Activated CD4-positive, alpha-beta T cell treated with anti-CD3 and anti-CD28 coated beads, Interleukin-2, amount 50 U/mL, for 1 hour (primary cell): ENCODE measurements at places on chromosomes 12 and 14.

- peak; percentile 94 for DNase-seq
Measured at GRCh38 chr12:118376089-118377020, at the start of gene SUDS3. TSS of gene SUDS3 (plus strand) at chr12:118376555. CDS start at chr12:118376692, 137 bp downstream.

GRCh38 chr14:99559286-99559990 is 44.6 kb downstream of the CCDC85C start:
- DNase-seq: no peak

DNA sequence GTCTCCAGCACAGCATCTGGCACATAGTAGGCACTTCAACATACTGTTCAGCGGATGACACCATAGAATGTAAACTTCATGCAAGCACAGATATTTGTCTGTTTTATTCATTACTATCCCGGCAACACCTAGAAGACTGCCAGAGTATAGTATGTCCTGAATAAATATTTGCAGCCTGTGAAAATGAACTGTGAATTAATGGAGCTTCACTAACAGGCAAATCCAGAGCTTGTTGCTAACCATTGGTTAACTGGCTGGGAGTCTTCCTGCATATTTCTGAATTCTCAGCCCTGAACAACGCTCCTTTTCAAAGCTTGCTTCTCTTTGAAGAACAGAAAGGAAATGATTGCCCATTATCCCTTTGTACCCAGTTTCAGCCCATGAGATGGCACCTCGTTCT is 243.3 kb upstream of the CRY1 start:
- no peak for DNase-seq

DNA sequence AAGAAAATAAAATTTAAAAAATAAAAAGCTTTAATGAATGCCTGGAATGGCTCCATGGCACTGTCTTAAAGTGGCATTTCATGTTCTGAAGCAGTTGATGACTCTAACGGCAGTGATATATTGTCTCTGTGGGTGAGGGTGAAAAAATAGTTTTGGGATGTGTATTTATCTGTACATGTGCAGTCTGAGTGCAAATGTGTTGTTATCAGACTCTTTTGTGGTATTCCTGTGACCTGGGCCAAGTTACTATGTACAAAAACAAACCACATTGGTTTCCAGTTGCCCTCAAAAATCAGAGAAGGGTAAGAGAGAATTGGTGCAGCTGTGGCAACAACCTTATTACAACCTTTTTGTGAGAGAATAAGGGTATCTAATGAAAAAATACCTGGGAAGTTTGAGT is 81.7 kb upstream of the CCDC91 start:
- DNase-seq: no peak

- no peak for DNase-seq
Measured at GRCh38 chr12:44889162-44889561, 13.0 kb upstream of the NELL2 start.

DNA sequence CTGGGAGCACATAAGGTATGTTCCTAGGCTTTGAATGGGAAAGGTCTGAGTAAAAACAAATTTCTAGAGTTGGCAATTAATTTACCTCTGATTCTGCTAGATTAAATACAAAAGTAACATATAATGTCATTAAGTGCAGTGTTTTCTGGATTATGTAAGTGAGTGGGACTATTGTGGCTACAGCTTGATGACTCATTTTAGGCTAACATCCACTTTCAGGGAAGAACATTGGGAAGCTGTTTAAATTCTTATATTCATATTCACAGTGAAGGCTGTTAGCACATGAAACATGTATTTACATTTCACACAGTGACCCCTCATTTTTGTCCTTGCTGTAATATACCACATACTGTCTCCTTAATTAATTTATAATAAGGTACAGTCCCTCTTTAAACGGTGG is 13.2 kb upstream of the BMAL2 start:
- no peak for DNase-seq

DNA sequence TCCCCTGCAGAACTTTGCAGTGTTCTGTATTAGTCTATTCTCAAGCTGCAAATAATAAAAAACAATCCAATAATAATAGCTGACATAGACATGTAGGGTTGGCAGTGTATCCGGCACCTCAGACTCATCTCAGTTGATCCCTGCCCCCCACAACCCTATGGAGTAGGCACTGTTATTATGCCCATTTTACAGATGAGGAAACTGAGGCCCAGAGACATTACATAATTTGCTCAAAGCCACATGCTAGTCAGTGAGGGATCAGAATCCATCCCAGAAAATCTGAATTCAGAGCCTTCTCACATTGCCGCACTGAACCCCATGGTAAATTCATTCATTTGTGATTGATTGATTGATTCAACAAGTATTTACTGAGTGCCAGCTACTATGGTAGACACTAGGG is 226.6 kb upstream of the PWP1 start:
- DNase-seq: no peak

GRCh38 chr14:56341766-56342493 is 223.7 kb downstream of the PELI2 start:
- no peak for DNase-seq

DNA sequence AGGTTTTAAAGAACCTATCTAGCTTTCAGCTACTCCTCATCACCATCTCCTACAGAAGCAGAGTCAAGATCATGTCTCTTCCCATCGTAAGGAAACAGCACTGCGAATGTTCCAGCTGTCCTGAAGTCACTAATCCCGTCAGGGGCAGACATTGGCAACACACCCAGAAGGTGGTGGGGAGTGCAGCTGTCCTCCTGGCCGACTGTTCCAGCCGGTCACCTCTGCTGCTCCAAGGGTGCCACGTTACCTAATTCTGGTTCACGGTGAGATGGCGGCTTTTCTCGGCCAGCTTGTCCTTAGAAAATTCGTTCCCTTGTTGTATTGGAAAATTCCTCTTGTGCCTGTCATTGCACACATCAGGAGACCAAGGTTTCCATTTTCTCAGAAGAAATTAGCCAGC is 196.2 kb downstream of the ZFP36L1 start:
- DNase-seq: no peak
